NCI-H1105 (cell line): ENCODE measurements at places on chromosomes 2 and 18.

DNA sequence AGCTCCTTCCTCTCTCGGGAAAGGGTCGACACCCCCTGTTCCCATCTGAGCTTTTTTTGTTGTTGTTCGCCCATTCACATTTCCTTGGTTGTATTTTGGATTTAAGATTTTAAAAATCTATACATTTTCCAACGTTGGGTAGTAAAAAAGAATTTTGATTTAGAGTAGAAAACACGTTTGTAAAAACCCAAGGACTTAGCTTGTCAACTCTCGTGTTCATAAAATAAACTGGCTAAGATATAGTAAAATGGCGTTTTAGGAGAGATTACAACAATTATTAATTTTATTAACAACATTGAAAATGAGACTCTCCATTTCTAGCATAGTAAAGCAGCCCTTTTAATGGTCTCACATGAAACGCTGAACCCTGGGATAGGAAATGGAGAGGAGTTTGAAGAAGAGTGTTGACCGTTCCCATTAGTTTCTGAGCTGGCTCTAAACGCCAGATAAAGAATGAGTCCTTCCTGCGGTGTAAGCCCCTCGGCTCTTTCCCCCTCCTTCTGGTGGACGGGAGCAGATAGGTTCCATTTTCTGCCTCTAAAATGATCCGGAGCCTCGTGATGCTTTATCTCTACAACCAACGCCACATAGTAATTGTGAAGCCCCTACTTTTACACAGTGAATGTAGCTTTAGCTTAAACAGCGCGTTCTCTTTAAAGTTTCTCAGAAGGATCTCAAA is 24.0 kb upstream of the ZNF516 start:
- DNase-seq = no peak

- DNase-seq = no peak
Measured at GRCh38 chr18:27752944-27753343, 424.0 kb downstream of the CDH2 start.

DNA sequence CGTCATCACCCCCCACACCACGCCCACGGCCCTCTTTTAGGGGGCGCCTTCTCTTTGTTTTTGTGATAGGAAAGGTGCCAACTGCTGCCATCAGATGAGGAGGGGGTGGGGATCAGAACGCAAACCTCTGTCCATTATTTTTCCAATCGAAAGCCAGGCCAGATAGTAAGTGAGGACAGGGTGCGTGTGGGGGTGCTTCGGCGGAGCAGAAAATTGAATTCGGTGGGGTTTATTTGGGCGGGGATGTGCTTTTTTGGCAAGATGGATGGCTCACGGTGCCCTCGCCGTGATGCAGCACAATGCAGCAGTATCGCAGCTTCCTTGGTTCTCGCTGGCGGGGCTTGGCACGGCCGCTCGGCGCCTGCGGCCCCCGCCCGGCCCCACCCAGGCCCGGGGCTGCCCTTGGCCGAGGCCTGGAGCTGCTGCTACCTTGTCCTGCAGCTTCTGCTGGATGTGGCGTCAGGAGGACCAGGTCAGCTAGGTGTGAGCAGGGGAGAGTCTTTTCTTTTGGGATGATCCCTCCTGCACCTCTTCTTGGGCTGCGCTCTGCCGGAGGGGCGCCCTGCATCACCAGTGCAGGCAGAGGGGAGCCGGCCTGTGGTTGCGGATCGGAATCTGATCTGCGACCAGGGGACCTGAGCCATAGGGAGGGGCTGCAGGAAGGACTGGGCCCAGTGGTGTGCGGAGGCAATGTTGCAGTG is 1.3 kb downstream of the SPTBN1 start:
- DNase-seq = peak; percentile 64

- no peak for DNase-seq
Measured at GRCh38 chr2:161414042-161415033, 1.8 kb upstream of the TBR1 start.

DNA sequence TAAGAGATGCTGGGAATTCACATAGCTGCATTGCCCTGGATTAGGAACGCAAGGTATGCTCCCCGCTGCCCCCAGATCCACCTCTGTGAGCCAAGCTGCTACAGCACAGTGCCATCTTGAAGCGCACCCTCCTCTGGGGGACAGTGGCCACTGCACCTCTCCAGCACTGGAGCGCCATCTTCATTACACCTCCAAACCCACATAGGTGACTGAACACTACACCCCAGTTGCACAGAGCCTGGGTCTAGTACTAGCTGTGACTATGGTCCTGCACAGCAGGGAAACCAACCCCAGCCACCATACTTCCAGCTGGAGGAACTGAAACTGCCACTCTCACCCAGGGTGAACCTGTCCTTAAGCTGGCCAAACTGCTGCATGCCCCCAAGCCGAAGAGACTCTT is 84.6 kb downstream of the TMEM237 start:
- DNase-seq = no peak

DNA sequence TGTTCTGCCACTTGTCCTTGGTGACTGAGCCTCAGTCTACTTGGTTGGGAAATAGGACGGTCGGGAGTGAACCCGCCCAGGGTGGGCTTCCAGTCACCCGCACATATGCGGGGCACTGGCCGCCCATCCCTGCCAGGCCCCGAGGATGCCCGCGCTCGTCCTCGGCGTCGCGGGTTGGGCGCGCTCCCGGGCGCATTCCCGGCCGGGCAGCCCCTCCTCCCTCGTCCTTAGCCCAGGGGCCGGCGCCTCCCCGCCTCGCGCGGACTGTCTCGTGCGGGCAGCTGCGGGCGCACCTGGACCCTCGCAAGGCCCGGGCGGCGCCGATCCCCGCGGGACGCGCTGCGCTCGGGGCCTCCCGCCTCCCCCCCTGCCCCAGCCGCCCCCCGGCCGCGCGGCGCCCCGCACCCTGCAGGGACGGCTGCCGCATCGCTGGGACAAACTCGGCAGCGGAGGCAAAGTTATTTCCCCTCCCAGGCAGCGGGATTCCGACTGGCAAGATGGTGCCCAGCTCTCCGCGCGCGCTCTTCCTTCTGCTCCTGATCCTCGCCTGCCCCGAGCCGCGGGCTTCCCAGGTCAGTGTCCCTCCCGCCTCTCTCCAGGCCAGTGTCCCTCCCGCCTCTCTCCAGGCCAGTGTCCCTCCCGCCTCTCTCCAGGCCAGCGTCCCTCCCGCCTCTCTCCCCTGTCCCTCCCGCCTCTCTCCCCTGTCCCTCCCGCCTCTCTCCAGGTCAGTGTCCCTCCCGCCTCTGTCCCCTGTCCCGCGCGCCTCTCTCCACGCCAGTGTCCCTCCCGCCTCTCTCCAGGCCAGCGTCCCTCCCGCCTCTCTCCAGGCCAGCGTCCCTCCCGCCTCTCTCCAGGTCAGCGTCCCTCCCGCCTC is at the start of gene FBLN7:
TSS of gene FBLN7 (plus strand) at position 227 of the 874 bp plus-strand sequence. CDS start at position 498, 271 bp downstream.
- no peak for DNase-seq

DNA sequence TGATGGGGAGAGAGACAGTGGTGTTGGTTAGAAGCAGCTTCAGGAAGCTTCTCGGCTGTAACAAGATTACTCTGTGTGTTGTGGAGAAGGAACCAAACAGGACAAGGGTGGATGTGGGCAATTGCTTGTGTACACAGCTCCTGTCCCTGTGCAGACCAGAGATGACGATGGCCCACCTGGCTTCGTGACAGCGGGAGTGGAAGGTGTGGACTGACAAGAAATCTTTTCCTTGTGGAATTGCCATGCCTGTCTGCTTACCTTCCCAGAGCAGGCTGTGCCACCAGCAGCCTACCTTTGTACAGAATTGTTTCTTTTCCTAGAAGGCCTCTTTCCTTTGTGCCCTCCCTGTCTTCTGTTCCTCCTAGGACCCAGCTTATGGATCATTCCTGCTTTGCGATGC is 93.8 kb downstream of the ITGB1BP1 start:
- DNase-seq = no peak

- DNase-seq = no peak
Measured at GRCh38 chr18:25518716-25519053, 166.7 kb upstream of the ZNF521 start.

DNA sequence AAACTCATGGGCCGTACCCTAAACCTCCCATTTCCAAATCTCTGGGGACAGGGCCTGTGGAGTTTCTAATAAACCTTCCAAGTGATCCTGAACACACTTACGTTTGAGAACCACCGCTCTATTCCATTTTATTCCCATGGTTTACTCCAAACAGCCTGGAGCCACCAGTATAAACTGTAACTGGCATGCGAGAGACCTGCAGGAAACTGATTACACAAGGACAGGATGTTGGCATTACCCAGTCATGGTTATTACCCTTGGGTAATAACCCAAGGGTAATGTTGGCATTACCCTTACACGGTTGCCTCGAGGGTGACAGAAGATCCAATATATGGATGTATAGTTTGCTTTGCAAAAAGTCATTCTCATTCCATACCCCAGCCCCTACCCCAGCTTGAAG is 37.0 kb upstream of the YPEL5 start:
- DNase-seq = no peak

- no peak for DNase-seq
Measured at GRCh38 chr2:44689516-44689915, 252.0 kb upstream of the SIX3 start.

DNA sequence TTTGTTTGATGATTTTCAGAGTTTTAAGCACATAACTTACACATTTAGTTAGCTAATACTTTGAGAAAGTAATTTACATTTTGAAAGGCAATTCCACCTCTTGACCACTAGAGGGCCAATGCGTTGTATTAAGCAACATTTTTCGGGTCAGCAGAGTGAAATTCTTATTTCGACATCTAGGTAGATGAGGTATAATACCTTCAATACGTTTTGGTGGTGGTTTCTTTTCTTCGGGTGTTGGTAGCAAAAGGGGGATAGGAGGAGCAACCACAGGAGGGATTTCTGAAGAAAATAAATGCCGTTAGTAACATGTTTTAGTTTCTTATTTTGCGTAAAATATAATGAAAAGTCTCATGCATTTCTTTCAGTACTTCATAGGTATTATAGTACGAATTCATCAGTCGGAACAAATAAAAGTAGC is 106.3 kb downstream of the TTN start:
- no peak for DNase-seq

GRCh38 chr18:78801011-78801410 is 178.6 kb upstream of the SALL3 start:
- DNase-seq = no peak

GRCh38 chr2:196589419-196589818 is 50.1 kb upstream of the CCDC150 start:
- no peak for DNase-seq

DNA sequence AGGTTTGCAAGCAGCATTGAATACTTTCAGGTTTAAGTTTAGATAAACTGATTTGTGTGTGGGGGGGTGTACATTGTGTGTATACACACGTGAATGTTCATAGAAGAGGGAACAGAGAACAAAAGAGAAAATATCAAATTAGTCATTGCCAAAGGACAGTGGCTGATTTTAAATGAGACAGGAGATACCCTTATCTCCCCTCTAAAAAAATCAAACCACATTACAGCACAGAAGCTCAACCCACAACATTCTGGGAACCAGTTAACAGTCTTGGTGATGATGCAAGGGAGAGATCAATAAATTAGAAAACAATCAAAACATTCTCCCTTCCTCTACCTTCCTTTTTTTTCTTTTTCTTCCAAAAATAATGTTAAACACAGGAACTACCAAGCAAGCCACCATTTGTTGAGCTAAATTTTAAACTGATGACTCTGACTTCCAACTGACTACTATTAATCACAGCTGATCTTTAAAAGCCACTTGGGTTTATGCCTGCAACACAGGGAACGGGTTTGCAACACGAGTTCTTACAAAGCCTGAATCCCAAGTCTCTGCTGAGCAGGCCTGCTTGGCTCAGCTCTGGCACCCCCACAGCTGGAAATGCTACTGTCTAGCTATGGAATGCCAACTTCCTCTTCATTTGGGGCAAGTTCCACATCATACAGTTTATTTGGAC is 119.2 kb upstream of the ACVR1C start:
- no peak for DNase-seq

GRCh38 chr2:47404356-47404755 is 1.4 kb downstream of the MSH2 start:
- no peak for DNase-seq

GRCh38 chr2:111669928-111670695 is 213.9 kb downstream of the ANAPC1 start:
- no peak for DNase-seq

GRCh38 chr2:39913648-39914461 is 134.8 kb upstream of the THUMPD2 start:
- DNase-seq = peak; percentile 57

- DNase-seq = no peak
Measured at GRCh38 chr2:101076581-101076980, 74.5 kb downstream of the RPL31 start.

GRCh38 chr2:37561615-37562569 is 109.5 kb downstream of the CDC42EP3 start:
- DNase-seq = no peak

DNA sequence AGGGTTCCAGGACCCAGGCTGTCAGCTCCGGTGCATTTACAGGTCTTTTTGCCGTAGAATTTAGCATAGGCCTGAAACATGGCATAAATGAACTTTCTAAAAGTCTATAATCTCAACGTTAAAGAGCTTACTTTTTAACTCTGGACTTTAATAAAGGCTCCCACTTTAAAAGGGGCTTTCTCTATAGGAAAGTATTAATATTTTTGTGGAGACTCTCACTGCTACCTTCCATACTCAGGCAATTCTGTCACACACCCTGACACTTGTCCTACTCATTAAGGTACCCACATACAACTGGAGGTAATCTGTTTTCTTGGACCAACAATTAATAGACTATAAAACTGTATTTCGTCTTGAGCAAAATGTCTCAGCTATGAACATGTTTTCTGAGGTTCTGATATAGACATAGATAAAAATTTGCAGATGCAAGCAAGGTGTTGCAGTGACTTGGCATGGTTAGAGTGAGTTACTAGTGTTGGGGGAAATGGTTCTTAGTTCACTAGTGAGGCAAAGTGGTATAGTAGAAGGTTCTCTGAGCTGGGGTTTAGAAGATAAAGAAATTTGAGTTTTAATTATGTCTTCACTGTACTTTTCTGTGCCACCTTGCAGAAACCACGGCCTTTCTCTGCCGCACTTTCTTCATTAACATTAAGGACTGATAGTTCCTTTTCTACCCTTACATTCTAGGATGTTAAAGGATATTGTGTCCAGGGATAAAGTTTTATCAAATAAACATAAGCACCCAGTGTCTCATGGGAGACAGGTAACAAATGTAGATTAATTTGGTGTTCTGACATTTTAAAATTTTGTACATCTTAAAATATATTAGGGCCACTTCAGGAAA is 10.8 kb upstream of the NR4A2 start:
- DNase-seq = no peak

DNA sequence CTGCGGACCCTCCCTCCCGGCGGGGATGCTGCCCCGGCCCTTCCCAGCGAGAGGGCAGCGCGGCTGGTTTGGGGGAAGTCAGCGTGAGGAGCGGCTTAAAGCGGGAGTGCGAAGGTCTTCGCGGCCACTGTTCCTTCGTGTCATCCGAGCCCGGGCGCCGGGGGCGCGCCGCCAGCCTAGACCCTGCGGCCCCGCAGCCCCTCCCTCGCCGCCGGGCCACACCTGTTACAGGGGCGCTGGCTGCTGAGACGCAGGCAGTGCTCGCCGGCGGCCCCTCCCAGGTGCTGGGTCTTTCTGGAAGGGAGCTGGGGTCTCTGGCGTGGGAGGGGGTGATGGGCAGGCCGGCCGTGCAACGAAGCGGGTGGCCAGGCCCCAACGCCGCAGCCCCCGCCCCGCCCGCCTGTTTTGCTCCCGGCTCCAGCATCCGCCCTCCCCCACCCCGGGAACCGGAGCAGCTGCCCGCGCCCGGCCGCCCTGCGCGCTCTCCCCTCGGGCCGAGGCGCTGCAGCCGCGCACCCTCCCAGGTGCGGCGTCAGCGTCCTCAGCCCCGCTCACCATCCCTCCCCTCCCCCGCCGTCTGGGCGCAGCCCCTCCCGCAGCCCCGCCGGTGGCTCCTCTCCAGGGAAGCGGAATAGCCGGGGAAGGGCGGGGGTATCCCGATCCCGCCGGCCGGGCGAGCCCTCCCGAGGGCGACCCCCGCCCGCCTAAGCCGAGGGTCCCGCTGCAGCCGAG is 727 bp downstream of the KIF1A start:
- peak; percentile 42 for DNase-seq

- DNase-seq = no peak
Measured at GRCh38 chr2:19868701-19869580, 32.8 kb downstream of the TTC32 start.
